ENCODE measurements at places on chromosomes 1 and 21.

GRCh38 chr1:15843826-15844572, 3.5 kb upstream of the SPEN start:
- no peak for DNase-seq

DNA sequence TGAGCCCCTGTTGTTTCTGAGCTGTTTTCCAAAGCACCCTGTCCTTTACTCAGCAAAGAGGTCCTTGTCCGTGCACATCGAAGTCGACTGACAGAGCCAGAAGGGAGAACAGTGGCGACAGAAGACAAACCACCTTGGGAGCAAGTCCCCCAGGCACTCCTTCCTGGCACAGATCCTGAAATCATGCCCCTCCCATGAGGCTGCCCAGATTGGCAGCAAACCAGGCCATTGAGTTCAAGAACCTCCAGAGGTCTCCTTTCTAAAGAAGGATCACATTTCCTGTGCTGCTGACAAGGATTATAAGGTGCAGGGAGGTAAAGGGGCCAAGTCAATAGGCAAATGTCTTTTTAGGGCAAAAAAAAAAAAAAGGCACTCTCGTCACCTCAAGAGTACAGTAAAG, 84.7 kb upstream of the HIVEP3 start:
- DNase-seq = no peak

DNA sequence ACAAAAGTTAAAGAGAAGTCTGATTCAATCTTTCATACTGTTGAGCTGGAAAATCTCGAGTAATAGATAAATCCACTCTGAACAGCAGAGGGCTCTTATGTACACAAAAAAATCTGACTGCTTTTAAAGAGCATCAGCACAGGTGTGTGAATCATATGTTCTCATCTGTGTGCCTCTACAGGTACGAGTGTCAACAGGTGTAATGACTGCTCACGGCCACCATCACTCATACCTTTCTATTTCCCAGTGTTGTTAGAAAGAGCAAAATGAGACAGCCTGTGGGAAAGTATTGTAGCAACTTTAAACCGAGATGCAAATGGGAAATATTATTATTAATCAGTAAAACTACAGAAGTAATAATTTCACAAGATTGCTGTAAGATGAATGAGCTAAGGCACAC, 49.0 kb upstream of the SCAF4 start:
- no peak for DNase-seq

DNA sequence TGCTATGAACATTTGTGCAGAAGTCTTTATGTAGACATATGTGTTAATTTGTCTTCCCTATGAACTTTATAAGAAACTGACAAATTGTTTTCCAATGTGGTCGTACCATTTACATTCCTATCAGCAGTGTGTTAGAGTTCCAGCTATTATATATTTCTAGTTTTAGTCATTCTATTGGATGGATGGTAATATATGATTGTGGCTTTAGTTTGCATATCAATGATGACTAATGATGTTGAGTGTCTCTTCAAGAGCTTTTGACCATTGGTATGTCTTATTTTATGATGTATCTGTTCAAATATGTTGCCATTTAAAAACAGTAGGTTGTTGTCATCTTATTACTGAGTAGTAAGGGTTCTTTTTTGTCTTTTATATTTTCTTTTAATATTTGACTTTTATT, 16.2 kb upstream of the ZNF326 start:
- no peak for DNase-seq

GRCh38 chr1:107547363-107548155, 406.7 kb downstream of the NTNG1 start:
- no peak for DNase-seq

GRCh38 chr1:227785805-227786671, 29.4 kb upstream of the PRSS38 start:
- no peak for DNase-seq

DNA sequence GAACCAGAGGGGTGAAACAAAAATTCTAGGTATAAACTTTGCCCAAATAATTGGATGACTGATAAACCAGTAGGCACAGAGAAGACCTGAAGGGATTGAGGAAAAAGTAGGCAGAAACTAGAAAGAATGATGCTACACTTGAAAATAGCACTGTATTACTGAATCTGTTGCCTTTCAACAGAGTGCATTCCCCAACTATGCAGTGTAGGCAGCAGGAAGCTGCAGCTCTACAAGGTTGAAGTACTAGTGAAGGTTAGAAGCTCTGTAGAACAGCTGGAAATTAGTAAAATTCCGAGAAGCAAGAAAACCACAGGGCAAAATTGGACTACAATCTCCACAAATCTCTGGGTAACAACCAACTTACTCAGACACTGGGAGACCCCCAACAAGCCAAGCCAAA, 27.4 kb downstream of the ZNF644 start:
- no peak for DNase-seq

DNA sequence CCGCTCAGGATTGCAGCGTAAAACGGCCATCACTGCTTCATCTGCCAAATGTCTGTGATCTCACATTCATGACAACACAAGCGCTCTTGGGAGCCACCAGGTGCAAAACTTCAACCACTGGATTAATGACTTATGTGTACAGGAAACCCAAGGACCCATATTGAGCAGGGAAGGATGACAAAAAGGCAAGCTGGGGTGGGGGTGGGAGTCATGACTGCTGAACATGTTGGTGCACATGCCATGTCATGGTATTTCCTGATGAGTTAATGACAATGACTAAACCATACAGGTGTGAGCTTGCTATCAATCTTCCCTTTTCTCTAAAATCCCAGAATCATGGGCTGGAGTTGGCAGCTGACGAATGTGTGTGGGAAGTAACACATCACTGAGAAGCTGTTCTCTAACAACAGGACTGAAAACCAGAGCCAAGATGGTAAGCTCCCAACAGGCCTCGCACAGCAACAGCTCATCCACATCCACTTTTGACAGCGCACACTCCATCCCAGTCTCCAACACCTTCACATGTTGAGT, 3.1 kb upstream of the SH2D5 start:
- no peak for DNase-seq

DNA sequence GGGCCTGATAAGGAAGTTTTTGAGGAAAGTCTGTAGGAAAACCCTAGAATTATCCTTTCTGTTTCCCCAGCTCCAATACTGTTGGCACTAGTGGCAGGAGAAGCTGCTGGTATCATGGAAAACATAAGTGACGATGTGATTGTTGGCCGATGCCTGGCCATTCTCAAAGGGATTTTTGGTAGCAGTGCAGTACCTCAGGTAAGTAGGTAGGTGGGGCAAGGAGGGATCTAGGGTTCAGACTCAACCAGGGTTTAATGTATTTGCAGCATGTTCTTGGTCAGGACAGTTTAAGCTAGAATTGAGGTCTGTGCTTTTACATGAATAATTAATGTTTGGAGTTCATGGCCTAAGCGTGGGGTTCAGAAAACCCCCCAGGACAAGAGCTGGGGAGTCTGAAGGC, 62.1 kb downstream of the KDM1A start:
- no peak for DNase-seq

- DNase-seq = no peak
Measured at GRCh38 chr1:18178111-18178510, 70.5 kb downstream of the IGSF21 start.

- no peak for DNase-seq
Measured at GRCh38 chr1:27710574-27710973, 15.2 kb upstream of the FAM76A start.

DNA sequence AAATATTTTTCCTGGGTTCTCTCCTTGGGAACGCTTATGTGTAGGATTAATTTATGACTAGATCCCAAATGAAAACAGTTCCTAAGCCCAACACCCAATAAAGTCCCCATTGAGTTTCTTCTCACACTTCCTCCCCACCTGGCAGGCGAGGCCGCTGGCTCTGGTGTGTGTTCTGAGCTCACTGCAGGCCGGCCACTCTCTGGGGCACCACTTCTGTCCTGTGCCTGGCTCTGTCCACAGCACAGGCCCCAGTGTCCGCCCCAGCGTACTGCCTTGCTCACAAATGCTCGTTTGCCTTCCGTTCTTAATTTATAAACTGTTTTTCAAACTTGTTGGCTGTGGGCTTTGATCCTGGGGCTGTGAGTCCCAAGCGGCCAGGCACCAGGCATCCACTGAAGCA, 90.6 kb downstream of the TLR5 start:
- no peak for DNase-seq

- no peak for DNase-seq
Measured at GRCh38 chr1:112395256-112395820, 676 bp upstream of the CTTNBP2NL start.

- no peak for DNase-seq
Measured at GRCh38 chr21:39125752-39126485, 57.3 kb downstream of the PSMG1 start.

- peak; percentile 28 for DNase-seq
Measured at GRCh38 chr1:221097479-221098281, 218.4 kb downstream of the HLX start.

DNA sequence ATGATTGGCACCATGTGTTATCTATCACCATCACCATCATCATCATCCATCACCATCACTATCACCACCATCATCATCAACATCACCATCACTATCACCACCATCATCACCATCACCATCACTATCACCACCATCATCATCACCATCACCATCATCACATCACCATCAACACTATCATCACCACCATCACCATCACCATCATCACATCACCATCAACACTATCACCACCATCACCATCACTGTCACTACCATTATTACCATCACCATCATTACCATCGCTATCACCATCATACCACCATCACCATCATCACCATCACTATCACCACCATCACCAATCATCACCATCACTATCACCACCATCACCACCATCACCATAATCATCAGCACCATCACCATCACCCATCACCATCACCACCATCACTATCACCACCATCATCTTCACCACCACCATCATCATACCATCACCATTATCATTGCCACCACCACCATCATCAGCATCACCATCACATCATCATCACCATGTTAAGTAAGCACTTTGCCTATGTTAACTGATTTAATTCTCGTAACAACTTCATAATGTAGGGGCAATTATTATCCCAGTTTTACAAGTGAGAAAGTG, 112.8 kb downstream of the LIPI start:
- no peak for DNase-seq

- no peak for DNase-seq
Measured at GRCh38 chr1:19138958-19139581, 71.0 kb downstream of the UBR4 start.

DNA sequence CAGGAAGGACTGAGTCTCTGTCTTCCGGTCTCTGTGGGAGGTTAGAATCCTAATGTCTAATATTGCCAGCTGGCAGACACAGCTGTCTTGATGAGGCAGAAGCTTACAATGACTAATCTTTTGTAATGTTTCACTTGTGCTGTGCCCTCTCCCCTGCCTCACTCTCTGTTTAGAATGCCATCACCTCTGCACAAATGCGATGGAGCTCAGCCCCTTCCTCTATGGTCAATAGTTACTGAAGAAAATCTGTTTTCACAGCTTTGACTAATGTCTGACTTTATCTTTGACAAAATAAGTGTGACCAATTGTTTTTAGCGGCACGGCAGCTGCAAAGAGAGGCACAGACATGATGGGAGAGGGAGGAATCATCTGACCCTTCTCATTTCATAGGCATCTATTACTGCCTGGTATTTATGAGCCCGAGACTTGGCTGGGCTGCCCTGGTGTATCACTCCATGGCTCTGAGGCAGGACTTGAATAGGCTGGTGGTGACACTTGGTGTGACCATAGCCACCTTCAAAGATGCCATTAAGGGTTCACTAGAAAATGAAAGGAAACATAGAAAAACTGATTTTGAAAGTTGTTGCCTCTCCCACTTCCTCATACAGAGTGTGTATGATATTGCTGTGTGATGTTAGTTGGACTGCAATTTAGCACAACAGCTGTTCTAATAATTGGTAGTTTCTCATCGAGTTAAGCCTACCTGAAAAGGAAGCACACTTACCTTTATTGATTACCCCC, 163.2 kb upstream of the NBPF11 start:
- DNase-seq = no peak

- no peak for DNase-seq
Measured at GRCh38 chr1:27593678-27594563, 10.0 kb downstream of the AHDC1 start.

DNA sequence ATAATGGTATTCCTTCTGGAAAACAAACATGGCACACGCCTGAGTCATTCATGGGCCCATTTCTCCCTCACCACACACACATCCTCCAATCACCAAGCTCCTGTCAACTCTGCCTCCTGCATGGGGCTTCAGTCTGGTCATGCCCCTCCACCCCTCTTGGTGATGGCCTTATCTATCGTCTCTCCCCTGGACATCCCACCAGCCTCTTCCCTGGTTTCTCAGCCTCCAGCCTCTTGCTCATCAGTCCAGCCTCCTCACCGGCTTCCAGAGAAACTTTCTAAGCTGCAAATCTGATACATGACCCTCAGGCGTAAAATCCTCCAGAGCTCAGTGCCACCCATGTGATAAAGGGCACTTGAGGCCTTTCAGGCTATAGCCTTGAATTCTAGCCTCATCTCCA, 243.9 kb downstream of the FOXD2 start:
- DNase-seq = no peak

GRCh38 chr1:65109487-65109886, 38.5 kb upstream of the AK4 start:
- no peak for DNase-seq

DNA sequence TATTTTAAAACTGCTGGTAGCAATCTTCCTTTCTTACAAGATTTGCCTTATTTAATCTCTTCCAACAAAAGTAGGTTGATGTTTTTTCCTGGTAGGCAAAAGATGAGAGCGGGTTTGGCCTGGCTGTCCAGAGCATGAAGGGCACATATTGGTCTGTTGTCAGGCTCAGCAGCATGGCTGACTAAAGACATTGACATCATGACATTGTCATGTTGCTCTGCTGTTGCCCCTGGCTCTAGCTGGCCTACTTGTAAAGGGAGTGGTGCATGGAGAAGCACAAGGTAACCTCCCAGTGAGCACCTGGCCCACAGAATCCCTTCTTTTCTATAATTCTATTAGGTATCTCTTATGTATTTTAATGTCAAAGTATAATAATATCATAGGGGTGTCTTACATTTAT, 23.6 kb downstream of the GNPAT start:
- DNase-seq = no peak

DNA sequence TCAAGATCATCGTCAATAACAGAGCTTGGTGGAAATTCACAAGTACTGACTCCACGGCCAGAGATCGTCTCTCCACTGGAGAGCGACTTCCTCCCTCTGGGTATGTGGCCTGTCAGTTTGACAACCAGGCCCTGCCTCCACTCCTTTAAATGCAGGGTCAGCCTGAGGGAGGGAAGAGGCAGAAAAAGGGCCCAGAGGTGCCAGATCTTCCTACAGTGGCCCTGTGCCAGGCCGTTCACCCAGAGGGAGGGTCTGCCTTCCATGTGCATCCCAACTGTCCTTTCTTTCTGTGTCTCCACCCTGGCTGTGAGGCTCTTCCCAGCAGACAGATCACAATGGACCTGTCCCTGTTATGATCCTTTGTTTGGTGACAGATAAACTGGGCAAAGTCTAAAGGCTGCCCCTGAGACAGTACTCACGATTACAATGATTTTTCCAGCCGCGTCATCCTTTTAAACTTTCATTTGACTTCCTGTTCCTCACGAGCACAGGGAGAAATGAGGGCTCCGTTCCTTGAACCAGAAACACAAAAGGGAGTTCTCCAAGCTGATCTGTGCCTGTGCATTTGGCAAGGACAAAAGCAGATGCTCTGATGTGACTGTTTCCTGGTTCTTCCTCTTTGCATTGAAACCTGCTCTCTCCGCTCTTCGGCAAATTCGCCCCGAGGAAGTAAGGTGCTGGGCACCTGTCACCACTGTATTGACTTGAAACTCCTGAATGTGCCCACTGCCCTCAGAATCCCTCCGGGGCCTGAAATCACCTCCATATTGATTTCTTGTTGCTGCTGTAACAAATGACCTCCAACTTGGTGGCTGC, 126.7 kb downstream of the PGBD5 start:
- DNase-seq = no peak

- DNase-seq = no peak
Measured at GRCh38 chr21:14239281-14239680, 23.3 kb downstream of the RBM11 start.

Measured in CD4-positive, alpha-beta T cell treated with Interleukin-15 for 1 hour (primary cell).